Activated T-cell treated with anti-CD3 and anti-CD28 coated beads, Interleukin-2, amount 50 U/mL, for 1 hour (primary cell): ENCODE measurements at places on chromosomes 6 and 20.
A peak's percentile ranks its signal among the peaks of the same experiment; 100 is the strongest.

DNA sequence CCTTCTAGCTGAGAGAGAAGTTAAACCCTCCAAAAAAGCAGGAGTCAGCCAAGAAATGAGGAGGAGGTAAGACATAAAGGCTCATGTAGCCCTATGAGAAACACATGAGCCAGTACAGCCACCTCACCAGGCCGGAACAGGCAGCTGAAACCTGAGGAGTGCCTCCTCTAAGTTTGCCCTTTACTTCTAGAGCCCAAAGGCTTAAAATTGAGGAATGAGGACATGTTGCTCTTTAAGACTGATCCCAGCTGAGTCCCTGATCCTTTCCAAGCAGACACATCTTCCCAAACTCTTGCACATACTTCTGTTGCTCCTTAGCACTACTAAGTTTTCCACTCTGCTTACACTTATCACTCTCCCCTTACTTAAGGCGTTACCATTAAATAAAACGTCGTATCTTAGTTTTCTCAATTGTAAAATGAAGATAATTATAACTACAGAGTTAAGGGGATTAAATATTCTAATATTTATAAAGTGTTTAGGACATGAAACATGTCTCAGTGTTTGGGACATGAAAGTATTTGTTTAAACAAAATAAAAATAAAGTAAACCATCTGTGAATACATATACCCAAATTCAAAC, 124.0 kb downstream of the OGFRL1 start:
- DNase-seq = no peak

- DNase-seq = peak; percentile 20
Measured at GRCh38 chr6:130293800-130294199, 71.0 kb upstream of the SAMD3 start.

DNA sequence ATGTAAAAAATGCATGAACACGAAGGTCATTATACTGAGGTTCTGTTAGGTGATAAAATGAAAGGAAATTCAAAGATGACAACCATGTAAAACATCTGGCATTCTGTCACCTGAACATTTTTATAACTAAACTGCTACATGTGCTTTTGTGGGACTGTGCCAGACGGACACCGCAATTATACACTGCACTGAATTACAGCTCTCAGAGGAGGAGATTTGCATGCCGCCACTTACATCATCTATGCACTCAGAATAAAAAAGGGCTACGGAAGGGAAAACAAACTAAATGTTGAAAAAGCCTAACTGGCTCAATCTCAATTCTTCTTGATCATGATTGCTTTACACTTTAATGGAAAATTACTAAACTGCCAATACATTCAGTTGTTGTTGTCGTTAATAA, 614.0 kb upstream of the EYS start:
- no peak for DNase-seq

DNA sequence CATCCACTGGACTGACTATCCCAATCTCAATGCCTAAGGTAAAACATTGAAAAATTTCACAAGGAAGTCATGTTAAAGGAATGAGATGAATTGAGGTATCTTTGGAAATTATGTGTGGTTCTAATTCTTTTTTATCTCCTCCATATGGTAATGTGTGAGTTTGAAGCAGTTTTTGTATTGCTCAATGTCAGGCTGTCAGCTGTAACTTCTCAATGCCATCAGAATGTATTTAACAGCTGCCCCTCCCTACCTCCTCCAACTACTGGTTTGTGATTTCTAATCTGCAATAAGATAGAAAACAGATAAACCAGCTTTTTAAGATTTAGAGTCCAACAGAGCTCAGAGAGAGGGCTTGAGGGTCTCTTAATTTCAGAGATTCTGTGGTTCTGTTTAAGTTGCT, 1005.8 kb upstream of the ADGRB3 start:
- DNase-seq = no peak

DNA sequence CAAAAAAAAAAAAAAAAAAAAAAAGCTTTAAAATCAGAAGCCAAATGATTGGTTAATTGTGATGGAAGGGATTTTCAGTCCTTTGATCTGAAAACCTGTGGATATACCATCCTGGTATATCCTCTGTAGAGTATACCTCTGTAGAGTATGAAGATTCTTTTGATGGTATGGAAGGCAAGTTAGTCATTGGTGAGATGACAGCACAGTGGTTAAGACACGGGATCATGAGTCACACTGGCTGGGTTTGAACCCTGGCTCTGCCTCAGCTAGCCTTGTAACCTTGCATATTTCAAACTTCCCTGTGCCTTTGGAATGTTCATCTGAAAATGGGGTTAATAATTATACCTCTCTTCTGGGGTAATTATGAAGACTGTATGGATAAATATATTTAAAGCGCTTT, 179.3 kb downstream of the CARMIL1 start:
- DNase-seq = no peak
